ENCODE measurements at places on chromosomes 4 and X.

GRCh38 chr4:79064806-79065205 is 125.6 kb upstream of the PAQR3 start:
- DNase-seq, result no peak

DNA sequence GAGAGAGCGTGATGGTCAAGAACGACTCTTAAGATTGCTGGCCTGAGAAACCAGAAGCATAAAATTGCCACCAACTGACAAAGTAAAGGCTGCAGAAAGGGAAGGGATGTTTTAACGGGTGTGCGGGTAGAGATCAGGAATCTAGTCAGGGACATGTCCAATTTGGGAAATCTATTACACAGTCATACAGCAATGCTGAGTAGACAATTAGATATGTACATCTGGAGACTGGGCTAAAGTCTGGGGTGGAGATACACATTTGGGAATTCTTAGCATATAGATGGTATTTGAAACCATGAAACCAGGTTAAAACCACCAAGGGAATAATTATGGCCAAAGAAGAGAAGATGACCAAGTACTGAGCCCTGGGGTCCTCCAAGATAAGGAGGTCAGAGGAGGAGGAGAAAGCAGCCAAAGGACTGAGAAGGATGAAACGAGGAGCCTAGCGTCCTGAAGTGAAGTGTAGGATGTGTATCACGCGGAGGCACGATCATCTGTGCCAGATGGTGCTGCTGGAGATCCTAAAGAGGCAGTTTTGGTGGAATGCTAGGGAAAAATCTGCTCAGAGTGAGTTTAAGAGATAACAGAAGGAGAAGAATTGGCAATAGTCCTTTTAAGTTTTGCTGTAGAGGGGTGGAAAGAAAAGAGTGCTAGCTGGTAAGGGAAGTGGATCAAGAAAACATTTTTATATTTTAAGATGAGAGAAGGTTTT is 36.5 kb downstream of the SEC24D start:
- no peak for DNase-seq

- DNase-seq, result no peak
Observed at GRCh38 chrX:43661521-43662240, 5.6 kb downstream of the MAOA start.

- no peak for DNase-seq
Observed at GRCh38 chr4:52248820-52249219, 197.7 kb downstream of the SPATA18 start.

DNA sequence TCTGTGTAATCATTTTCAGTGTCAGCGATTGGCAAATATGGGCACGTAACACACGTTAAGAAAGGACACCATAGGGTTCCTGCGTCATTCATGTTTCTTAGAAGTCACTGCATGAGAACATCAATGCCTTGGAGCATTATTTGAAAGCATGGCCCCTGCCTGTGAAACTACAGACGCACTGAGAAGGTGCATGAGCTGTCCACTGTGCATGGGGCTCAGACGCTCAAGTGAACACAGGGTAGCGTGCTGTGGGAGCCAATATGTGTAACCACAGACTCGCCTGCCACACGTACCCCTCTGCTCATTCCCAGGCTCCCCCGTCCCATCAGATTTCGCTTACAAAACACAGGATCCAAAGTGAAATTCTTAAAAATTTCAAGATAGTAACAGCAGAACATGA is 6.5 kb downstream of the PPP2R2C start:
- DNase-seq, result no peak

DNA sequence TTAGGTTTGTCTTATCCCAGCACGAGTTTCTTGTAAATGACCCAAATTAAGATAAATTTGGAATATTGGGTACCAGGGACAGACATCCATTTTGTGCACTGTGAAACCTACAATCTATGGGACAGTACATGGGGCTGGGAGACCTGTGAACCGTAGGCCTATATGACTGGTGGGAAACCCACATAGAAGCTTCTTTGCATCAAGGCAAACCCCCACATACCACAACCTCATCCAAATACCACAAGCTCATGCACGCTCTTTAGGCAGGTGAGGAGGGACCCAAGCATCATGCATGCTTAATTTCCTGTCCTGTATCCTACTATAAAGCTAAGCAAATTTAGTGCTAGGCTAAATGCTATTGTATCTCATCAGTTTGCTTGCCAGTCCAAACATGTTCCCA is 47.8 kb downstream of the NIPAL1 start:
- DNase-seq, result no peak

GRCh38 chr4:128310266-128310697 is 22.7 kb upstream of the PGRMC2 start:
- no peak for DNase-seq

DNA sequence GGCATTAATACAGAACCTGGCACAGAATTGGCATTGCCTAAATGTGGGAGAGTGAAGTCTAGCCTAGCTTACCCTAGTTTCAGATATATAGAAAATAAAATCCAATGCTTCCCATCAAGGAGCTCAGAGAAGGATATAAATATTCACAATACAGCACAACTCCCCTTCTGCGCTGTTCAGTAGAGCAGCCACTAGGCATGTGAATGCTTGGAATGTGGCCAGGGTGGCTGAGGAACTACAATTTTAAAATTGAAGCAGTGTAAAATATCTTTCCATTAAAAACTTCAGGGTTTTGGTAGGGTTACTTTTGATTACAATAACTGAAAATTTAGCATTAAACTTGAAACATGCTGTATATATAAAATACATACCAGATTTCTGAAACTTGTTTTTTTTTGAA is 19.5 kb downstream of the ZNF518B start:
- DNase-seq, result no peak

DNA sequence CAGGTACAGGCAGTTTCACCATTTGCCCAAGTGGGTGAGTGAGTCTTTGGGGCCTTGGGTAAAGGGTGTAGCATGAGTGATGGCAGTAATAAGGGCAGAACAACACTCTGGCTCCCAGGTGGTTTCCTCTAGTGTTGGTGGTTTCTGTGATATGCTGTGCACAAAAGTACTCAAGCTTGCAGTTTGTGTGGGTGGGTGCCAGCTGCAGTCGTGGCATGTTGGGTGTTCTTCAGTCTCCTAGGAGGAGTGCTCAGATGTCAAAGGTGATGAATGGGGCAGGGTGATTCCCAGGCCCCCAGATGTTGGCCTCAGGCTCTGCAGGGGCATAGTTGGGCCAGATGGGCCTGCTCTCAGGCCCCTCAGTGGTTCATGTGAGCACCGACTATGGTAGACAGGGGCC is 166.1 kb upstream of the KLF8 start:
- DNase-seq, result no peak

- DNase-seq, result no peak
Observed at GRCh38 chr4:113183032-113183605, 133.7 kb downstream of the ANK2 start.

DNA sequence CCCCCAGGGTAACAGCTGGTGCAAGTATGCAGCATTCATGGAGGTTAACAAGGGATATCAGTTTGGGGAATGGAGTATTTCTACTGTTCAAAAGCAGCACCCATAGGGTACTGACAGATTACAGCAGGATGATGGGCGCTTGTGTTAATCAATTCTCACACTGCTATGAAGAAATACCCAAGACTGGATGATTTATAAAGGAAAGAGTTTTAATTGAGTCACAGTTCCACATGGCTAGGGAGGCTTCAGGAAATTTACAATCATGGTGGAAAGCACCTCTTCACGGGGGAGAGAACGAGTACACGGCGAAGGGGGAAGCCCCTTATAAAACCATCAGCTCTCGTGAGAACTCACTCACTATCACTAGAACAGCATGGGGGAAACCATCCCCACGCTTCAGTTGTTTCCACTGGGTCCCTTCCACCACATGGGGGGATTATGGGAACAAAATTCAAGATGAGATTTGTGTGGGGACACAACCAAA is 64.1 kb downstream of the TNIP2 start:
- no peak for DNase-seq

- DNase-seq, result no peak
Observed at GRCh38 chrX:38112566-38112965, 106.2 kb downstream of the SYTL5 start.

Measured in stimulated activated CD8-positive, alpha-beta memory T cell treated with anti-CD3 and anti-CD28 coated beads, Interleukin-2, amount 100 ng/mL, for 1 hour (primary cell).